ENCODE measurements at places on chromosomes 6 and 20.

GRCh38 chr20:47216819-47217410, 139.6 kb downstream of the ZMYND8 start:
- DNase-seq = no peak

- no peak for DNase-seq
These were observed 280.0 kb upstream of the SPTLC3 start for GRCh38 chr20:12728782-12729181.

DNA sequence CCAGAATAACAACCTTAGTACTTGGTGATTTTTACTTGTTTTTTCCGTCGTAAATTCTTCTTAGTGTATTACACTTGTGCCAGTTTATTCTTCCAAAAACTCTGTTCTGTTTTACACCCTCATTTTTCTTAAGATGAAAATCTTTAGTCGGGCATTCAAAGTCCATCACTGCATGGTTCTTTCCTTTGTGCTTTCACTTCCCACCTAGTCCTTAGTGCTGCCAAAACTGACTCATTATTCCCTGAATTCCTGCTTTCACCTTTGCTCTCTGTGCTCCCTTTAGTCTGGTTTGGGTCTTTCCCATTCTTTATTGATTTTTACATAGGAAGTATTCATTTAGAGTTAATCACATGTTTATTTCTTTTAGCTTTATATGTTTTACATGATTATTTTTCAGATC, 3.3 kb downstream of the TRMT11 start:
- no peak for DNase-seq

- no peak for DNase-seq
These were observed 33.0 kb downstream of the NOX3 start for GRCh38 chr6:155422635-155423034.

- DNase-seq = no peak
These were observed 45.6 kb upstream of the SLC9A8 start for GRCh38 chr20:49766979-49767521.

DNA sequence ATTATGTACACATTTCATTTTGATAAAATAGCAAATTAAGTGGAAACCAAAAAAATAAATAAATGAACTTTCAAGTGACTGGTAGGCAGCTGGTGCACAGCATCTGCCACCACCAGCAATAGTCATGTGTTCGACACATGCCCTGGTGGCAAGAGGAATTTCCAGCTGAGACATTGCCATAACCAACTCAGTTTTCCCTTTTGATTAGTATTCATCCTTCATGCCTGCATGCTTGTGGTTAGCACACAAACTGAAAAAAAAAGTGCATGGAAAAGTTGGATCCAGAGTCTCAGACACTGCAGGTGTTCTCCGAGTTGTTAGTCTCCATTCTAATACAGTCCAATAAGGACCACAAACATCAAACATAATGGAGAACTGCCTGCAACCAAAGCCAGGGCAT, 156.0 kb upstream of the SOX4 start:
- DNase-seq = no peak

- DNase-seq = no peak
These were observed 182.5 kb downstream of the ATXN1 start for GRCh38 chr6:16578695-16579285.
